Hepatic stellate cell (primary cell): ENCODE measurements at places on chromosomes 6 and 20.

GRCh38 chr6:150516199-150516598, 83.5 kb upstream of the PLEKHG1 start:
- no peak for DNase-seq

- no peak for DNase-seq
These were observed 101.5 kb downstream of the KHDC1L start for GRCh38 chr6:73123632-73124329.

GRCh38 chr6:139834232-139834631, 459.8 kb upstream of the CITED2 start:
- no peak for DNase-seq

GRCh38 chr6:137282254-137282653, 63.1 kb upstream of the IFNGR1 start:
- no peak for DNase-seq

- no peak for DNase-seq
These were observed 105.5 kb downstream of the ASCC3 start for GRCh38 chr6:100775667-100776066.

DNA sequence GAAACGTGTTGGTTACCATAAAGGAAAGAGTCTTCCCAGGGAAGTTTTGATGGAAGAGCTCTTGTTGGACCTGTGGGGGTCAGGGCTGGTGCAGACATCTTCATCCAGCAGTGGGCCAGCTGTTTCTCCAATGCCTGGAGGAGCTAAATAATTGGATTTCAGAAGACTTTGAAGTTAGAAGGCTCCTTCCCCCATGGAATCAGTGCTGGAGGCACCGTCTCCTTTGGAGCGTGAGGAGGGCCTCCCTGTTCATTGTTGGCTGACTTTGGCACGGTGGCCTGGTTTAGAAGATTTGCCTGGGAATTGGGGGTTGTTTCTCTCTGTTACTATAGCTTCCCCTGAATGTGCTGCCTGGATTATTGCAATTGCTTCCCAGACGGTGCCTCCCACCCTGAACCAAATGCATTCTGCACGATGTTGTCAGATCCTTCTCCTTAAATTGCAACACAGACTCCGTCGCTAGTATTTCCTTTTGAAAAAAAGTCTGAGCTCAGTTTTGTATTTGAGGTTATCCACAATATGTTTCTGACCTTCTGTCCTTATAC, 27.7 kb upstream of the KCNG1 start:
- DNase-seq = no peak

DNA sequence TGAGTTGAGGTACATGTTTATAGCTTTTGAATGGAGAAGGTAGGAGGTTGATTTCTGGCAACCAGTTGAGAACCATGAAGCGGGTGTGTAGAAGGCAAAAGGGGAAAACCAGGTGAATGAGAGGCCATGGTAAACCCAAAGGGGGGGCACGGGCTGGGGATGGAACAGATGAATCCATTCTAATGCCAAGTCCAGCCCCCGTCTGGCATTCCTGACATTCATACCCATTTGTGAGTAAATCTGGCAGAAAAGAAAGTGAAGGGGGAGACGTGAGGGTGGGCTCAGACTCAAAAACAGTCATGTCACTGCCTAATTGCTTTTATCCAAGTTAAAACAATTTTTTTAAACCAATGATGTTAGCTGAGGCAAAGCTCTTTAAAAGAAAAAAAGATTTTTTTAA, 172.8 kb upstream of the QKI start:
- DNase-seq = no peak

DNA sequence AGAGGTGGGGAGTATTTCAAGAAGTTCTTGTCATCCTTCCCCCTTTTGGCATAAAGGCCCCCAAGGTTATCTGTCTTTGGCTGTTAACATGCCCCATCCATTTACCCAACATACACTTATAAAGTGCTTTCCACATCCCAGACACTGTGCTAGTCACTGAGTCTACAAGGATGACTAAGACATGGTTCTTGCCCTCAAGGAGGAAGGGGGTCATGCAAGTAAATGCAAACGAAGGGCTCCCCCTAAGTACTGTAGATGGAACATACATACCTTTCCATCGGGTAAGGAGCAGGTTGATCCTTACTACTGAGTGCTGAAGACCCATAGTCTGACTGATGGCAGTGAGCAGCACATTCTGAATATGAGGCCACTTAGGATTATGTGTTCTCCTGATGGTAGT, 38.3 kb downstream of the HECA start:
- no peak for DNase-seq

GRCh38 chr20:50550531-50550930, 40.3 kb downstream of the PTPN1 start:
- DNase-seq = no peak

DNA sequence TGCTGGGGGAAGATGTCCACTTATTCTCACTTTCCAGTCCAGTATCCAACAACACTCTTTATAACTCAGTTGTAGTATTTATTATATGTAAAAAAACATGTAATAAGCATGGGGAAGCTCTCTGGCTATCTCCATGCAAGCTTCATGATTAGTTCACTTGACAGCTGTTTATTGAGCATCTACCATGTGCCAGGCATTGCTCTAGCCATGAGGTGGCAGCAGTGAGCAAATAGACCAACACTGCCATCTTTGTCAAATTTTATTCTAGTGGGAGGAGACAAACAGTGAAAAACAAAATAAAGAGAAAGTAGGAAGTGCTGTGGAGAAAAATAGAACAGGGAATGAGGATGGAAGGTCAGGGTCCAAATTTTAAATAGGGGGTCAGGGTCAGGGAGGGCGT, 131.8 kb downstream of the CFAP61 start:
- DNase-seq = no peak

DNA sequence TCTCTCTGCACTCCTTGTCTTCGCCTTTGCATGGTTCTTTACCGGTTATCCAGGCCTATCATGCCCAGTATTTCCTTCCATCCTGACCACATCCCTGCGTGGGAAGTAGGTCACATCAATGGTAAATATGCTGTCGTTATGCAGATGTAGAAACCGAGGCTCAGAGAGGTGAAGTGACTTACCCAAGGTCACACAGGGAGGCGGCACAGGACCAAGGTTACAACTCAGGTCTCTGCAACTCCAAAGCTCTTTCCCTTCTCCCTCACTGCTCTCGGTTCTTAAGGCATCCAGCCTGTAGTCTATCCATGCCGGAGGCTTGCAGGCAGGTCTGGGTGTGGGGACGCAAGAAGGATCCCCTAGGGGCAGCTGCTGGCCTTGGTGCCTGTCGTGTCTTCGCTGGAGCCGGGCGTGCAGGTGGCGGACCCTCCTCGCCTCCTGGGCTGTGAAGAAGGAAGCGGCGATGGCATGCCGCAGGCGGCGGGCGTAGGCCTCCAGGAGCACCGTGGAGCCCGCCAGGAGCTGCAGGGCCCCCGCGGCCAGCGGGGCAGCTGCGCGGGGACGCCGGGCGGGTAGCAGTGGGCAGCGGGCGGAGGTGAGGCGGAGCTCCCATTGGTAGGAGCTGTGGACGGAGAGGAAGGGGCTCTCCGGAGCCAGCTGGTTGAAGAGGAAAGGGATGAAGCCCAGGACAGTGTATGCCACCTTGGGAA, 9.1 kb downstream of the OCSTAMP start:
- DNase-seq = no peak

- peak; percentile 5 for DNase-seq
These were observed 18.3 kb upstream of the GPRC6A start for GRCh38 chr6:116847227-116847626.

DNA sequence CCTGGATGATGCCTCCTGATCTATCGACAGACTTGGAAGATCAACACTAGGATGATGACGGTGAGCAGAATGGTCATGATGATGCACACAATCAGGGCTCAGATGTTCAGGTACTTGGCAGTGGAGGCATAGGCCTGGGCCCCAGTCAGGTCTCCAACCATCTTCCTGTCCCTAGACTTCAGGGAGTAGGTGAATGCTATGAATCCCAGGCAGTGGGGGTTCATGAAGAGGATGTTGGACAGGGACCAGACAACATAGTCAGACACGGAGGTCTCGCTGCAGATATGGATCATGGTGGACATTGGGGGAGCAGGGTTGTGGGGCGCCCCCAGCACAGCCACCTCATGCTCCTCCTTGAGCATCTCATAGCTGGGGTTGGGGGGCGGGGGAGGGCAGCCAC, 27.5 kb downstream of the HLA-F start:
- no peak for DNase-seq

DNA sequence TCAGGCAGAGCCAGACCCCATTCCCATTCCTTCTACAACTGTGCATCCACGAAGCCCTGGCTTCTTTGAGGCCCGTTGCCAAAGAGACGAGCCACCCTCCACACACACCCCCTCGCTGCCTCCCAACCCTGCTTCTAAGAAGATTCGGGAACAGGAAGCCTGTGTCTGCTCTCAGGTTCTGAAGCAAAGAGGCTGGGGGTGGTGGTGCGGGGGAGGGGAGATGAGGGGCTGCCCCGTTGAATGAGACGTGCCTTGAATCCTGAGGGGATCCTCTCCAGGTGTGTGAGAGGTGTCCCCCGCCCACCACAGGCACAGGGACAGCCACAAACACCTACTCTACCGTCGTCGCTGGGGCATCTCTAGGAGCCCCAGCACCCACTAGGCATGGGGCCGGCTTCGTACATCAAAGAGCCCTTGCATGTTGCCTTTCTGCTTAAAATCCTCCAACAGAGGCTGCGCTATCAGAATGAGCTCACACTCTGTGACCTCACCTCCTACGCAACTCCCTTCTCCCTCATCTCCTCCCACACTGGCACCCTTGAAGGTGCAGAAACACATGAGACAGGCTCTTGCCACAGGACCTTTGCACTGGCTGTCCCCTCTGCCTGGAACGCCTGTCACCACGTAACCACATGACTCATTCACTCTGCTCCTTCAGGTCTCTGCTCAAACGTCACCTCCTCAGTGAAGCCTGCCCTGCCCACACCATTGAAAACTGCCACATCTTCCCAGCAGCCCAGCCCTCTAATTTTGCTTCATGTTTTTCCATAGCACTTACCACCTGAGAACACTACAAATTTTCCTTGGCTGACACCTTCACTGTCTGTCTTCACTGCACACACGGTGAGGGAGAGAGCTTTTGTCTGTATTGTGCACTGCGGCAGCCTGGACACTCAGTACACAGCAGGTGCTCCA, 58.5 kb downstream of the PREX1 start:
- DNase-seq = no peak

DNA sequence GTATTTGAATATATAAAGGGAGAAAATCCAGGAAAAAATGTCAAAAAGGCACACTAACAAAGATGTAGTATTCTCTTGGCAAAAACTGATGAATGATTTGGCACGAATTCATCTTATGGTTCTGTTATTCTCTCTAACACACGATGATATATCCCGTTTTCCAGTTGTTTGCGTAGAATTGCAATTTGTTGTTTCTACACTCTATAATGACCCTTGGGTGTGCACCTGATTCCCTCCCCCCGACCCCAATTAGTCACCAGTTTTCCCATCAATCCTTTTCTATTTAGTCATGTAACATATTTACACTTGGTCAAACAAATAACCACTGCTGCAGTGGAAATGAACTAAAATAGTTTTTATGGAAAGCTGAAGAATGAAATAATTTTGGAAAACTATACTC, 1.5 kb upstream of the ARID1B start:
- DNase-seq = no peak

DNA sequence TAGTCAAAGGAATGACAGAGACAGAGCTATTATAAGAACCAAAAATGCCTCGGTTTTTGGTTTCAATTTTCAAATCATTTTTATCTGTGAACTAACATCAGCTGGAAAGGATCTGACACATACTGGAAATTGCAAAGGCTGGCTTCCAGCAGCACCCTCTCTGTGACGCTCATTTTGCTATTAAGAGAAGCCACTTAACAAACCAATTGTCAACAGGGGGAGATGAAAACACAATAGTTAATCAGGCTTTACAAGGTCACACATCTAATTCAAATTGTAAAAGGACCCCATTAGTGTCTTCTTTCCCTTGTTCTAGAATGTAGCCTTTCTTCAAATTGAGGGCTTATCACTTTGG, 160.5 kb downstream of the TFAP2B start:
- DNase-seq = no peak

GRCh38 chr20:33685328-33686099, 671 bp downstream of the E2F1 start:
- DNase-seq = peak; percentile 43

DNA sequence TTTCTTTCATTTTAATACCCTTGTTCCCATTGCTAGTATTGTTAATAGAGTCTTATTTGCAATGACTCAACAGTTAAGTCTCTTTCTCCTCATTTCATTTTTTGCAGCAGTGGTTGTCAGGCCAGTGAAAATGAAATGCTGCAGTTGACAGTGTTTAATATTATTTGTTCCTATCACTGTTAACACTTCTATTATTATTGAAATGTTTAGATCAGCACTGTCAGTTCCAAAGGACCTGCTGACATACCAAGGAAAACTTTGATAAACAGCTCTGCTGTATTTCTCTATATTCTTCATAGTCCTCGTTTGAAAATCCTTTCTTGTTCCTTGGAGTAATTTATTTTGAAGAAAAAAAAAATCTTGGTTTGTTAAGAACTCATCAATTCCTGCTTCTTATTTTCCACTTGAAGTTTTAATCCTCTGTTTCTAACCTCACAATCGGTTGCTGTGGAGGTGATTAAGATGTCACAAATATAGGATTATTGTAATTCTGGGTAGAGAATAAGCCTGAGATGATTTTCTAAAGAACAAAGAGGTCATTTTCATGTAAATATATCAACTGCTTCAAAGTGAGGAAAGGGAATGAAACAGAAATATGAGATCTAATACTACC, 1065.9 kb upstream of the CITED2 start:
- no peak for DNase-seq

DNA sequence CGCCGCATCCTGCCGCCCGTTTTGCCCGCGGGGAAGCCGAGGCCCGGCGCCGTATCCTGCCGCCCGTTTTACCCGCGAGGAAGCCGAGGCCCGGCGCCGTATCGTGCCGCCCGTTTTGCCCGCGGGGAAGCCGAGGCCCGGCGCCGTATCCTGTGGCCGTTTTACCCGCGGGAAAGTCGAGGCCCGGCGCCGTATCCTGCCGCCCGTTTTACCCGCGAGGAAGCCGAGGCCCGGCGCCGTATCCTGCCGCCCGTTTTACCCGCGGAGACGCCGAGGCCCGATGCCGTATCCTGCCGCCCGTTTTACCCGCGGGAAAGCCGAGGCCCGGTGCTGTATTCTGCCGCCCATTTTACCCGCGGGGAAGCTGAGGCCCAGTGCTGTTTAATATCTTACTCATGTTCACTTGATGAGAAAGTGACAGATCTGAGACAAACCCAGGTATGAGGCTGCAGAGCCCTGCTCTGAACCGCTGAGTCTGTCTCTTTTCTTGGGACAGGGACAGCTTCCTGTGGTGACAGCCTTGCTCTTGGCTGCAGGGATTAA, 129.4 kb downstream of the CDH26 start:
- no peak for DNase-seq

- DNase-seq = no peak
These were observed 715 bp downstream of the PSMF1 start for GRCh38 chr20:1119128-1119505.

DNA sequence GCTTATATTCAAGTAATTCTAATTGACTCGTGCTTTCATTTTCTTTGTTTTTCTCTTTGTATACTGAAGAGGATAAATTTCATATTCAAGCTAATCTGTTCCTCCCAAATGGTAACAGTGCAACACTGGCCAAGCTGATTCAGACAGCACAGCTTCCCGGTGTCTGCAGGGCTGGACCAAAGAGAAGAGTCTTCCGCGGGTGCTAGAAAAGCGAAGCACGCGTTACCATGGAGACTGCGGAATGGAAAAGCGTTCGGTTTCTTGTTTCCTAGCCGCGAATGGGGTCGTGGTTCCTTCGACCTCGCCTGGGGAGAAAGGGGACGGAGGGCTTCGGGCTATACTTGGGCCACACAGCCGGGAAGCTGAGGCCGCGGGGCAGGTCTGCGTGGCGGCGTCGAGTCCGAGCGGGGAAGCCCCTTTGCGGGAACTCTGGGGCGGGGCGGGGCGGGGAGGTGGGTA, 6.2 kb upstream of the ZNF311 start:
- DNase-seq = peak; percentile 70

- DNase-seq = no peak
These were observed 5.9 kb downstream of the TGM6 start for GRCh38 chr20:2386516-2387179.
